CD4-positive, alpha-beta memory T cell (primary cell): ENCODE measurements at places on chromosomes 6 and 20. TPM values are rescaled to one million over a fixed set of nuclear protein-coding genes. Genes with fewer than 3 reads are reported as not detected.

Gene PSMB8
- 426 TPM for polyA plus RNA-seq

Gene HSPA1L
- polyA plus RNA-seq: 1.1 TPM

Gene LY6G6C
- not detected for polyA plus RNA-seq

Gene C2
- not detected for polyA plus RNA-seq

- no peak for DNase-seq
Observed at GRCh38 chr6:156710479-156710878, 66.7 kb upstream of the ARID1B start.

- no peak for DNase-seq
Observed at GRCh38 chr20:44829688-44830087, 19.3 kb upstream of the RIMS4 start.

DNA sequence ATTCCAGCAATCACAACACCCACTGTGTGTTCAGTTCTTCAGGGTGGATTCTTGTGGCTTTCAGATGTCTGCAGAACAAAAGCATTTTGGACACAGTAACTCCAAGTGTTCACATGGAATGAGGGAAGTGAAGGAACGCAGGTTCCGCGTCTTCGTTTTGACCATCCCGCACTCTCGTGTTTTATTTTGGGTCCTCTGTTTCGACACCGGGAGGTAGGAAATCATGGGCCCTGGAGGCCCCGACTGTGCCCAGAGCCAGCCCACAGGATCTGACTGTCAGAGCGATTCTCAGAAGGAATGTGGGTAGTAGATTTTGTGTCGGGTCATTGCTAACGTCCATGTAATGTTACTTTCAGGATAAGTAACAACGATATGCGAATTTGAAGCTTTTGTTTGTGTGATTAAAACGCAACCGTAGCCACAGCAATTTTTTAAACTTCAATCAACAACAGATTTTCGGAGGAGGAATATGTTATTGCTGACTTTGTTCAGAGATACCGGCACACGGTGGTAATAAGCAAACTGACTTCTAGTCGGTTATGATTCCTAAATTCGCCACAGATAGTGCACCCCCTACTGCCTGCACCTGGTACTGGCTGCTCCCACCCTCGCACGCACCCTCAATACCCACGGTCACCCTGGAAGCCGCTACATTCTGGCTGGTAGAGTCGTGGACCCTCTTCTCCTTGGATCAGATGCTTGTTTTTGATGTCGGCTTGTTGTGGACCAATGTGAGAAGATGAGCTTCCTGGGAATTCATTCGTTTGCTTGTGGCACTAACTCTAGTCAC lies 10.5 kb downstream of the NPEPL1 start:
- DNase-seq: no peak

DNA sequence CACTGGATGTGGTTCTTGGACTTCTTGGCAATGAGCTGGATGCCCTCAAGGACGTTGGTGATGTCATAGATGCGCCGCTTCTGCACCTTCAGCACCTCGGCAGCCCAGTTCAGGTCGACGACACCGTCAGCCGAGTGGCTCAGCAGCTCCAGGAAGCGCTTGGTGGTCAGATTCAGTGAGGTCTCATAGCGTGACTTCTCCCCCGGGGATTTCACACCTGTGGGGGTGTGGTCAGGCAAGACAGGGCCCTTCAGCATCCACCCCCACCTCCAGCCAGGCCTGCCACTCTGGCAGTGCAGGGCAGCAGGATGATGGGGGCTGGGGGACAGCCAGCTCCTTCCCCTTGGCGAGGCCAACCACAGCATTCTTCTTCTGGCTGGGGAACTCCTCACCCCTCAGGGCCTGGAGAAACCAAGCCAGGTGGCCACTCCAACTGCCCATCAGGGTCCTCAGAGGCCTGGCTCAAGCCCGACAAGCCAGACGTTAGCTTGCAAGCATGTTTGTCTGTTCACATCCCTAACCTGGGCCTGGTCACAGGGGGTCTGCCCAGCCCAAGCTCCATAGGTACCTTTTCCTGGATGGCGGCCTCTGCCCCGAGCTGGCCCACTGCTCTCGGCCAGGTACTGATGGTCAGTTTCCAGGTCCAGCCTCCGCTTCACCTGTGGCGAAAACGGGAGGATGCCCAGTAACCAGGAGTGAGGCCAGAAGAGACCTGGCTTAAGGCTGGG lies 5.7 kb upstream of the NECAB3 start:
- DNase-seq: peak; percentile 22

DNA sequence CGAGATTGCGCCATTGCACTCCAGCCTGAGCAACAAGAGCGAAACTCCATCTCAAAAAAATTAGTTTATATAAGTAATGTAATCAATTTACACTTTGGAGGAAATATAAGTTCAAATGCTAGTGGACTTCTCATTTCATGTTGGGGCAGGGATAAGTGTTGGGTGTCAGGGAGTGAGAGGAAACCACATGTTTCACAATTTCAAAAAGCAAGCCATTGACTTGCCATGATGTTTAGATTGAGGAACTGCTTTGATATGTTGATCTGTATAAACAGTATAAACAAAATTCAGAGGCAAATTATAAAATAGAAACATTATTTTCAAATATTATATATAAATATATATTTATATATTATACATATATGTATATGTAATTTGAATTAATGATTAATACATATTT lies 42.7 kb downstream of the FILIP1 start:
- no peak for DNase-seq

GRCh38 chr6:24140591-24140990 lies 14.6 kb downstream of the NRSN1 start:
- DNase-seq: no peak

- DNase-seq: peak; percentile 84
Observed at GRCh38 chr6:32153564-32154513, at the start of gene PPT2. TSS of gene PPT2 (plus strand) at chr6:32154141. CDS start at chr6:32154595, 454 bp downstream.

- DNase-seq: peak; percentile 6
Observed at GRCh38 chr6:13229205-13230085, 98.9 kb downstream of the TBC1D7 start.
